ENCODE measurements at places on chromosomes 6 and 20.

DNA sequence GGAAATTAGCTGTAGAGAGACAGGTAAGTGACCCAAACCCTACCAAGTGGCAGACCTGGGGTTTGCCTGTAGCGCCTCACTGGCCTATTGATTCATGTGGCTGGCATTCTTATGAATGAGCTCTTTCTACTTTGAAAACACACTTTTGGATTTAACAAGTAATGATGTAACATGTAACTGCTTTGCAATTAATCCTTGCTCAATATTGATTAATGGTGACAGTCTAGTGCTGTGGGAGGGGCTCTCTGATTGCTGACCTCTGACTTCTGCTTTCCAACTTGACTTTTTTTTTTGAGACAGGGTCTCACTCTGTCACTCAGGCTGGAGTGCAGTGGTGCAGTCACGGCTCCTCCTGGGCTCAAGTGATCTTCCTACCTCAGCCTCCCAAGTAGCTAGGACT is 82.7 kb downstream of the TIAM2 start:
- no peak for DNase-seq

- no peak for DNase-seq
Observed at GRCh38 chr6:132210886-132211563, 190.2 kb downstream of the MOXD1 start.

GRCh38 chr6:133512410-133513016 is 271.4 kb downstream of the EYA4 start:
- no peak for DNase-seq

DNA sequence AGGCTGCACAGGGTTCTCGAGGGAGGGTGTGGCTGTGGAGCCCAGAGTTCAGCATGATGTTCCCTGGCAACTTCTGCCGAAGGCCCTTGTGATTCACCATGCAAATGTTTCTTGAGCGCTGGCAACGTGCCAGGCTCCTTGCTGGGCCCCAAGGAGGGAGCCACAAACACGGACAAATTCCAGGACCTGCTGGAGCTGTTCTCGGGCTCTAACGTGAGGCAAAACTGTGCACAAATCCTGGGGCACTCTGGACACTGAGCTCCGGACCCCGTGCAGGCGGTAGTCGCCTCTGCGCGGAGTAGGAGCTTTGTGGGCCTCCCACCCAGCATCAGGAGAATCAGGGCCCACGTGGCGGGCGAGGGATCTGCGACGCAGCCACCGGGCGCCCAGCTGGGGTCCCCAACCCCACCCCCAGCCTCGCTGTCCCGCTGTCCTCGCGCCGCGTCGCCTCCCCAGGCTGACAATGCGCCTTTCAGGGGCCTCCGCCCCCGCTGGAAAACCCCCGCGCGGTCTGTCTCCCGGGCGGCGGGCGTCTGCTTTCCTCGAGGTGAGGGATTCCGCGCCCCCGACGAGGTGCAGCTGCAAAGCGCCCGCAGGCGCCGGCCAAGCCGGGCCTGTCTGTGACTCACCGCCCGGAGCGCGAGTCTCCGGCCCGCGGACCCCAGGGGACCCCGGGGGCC is 31.7 kb upstream of the SCUBE3 start:
- DNase-seq, result no peak

DNA sequence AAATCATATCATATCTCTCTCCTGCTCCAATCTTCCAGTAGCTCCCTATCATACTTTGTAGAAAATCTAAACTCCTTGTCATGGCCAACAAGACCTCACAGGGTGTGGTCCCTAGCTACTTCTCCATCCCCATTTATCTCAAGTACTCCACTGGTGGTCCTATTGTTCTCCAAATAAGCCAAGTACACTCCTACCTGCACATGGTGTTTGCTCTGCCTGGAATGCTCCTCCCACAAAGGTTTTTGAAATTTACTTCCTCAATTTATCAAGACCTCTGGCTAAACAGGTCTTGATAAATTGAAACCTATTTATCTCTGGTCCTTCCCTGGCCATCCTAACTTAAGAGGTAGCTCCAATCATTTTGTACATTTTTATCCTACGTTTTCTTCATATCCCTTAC is 12.1 kb downstream of the TMX4 start:
- DNase-seq, result no peak

GRCh38 chr20:19492116-19492515 is 265.9 kb upstream of the RIN2 start:
- DNase-seq, result no peak

- no peak for DNase-seq
Observed at GRCh38 chr6:147841547-147842148, 333.2 kb downstream of the SAMD5 start.

DNA sequence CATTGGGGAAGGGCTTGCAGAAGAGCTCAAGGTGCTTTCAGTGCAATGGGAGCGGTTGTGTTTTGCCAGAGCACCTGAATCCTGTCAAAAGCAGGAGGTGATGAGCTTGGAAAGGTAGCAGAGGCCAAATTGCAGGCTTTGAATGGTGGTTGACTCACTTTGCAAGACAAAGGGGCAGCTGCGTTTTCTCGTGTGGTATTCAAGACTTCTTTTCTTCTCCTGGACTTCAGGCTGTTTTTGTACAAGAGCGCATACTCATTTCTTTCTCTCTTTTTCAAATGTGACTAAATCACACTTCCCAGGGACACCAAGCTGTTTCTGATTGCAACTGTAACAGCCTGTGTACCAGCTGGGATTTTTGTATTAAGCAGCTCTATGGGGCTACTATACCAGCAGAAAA is 32.3 kb downstream of the GHRH start:
- no peak for DNase-seq

DNA sequence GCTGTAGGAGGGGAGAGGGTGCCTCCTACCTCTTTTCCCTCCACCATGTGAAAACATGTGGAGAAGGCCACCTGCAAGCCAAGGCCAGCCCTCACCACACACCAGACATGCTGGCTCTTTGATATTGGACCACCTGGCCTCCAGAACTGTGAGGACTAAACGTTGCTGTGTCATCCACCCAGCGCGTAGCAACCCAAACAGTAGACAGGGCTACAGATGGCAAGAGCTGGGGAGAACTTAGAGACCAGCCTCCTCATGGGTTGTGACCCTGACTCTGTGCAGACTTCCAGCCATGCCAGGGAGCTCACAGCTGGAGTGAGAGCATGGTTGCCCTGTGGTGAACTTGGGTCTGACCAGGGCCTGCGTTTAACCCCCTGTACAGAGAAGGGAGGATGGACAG is 195.9 kb upstream of the CST7 start:
- no peak for DNase-seq

DNA sequence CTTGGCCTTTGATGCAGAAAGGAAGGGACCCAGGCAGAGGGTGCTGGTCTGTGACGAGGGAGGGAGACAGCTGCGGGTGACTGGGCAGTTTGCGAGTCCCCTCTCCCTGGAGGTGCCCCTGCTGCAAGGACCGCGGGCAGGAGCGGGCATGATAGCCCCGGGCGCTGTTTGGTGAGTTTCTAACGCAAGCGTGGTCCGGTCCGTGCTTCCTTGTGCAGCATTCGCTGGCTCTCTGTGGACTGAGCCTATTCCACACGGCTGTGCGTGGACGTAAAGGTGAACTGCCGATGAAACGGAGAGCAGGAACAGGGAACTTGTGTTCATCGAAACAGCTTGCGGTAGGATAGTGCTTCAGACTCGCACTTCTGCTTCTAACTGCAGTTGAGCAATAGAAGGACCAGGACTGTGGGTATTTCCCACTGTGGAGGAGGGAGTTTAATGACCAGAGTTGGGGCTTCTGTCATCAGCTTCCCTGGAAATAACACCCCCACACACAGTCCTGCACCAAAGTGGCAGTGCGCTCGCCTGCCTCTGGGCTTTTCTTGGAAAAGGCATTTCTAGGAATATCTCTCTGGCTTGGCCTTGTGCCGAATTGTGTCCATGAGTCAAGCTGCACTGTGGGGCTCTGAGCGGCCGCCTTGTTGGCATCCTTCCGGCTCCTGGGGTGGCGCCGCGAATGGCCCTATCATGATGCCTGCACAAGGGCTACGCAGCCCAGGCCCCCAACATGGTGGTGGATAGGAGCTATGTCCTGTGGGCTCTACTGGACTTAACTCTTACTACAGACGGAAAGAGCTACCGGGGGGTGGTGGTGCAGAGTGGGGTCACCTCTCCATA is 48.9 kb downstream of the DUSP22 start:
- no peak for DNase-seq

DNA sequence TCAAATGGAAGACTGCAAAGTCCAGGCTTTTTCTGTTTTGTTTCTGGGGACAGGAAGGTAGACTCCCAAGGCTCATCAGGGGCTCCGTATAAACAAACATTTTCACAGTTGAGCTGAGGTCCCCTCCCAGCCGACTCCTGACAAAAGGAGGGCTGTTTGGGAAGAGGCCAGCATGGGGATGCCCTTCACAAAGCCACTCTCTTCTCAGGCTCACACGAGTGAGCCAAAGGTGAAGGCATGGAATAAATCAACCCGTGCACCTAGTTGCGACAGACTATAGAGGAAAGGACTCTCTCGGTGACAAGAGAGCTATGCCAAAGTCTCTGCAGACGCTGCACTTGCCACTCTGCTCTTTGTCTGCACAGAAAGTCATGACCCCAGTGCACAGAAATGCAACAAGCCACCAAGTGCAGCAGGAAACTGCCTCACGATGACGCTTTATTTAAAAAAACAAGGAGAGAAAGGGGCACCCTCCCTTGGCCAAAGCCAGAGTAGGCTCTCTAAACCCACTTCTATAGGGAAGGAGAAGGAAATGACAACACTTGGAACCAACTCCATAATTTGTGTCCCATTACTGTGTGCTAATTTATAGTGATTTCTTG is 21.0 kb downstream of the JAG1 start:
- DNase-seq, result no peak

GRCh38 chr6:67663105-67663895 is 971.8 kb upstream of the ADGRB3 start:
- no peak for DNase-seq

GRCh38 chr6:117504478-117505144 is 22.1 kb downstream of the DCBLD1 start:
- DNase-seq, result no peak

DNA sequence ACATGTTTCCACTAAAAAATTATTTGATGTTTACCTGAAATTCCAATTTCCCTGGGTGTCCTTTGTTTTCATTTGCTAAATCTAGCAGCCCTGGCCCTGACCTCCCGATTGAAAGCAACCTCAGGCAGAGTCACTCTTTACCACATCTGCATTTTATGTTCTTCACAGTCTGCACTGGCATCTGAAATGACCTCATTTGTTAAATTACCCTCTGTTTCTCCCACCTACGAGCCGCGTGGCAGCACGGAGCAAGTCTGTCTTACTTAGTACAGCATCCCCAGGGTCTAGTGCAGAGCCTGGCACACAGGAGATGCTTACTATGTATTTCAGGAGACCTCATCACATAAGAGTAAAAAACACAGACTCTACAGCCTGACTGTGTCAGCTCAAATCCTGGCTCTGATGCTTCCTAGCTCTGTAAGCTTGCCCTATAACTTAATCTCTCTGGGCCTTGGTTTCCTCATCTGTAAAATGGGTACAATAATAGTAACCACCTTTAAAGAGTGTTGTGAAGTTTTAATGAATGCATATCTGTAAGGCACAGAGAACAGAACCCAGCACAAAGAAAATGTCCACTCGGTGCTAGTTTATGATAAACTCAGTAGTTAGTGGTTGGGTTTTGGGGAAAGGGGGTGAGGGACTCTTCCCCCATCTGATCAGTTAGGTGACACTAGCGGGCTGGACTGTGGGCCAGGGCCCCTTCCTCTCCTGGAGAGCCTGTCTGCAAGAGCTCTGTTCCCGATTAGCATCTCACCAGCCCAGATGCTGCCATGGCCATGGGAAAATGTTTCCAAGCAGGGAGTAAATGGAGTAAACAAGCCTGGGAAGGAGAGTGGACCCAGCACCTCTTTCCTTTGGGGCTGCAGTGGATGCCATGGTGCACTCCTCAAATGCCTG is 88.2 kb downstream of the PREX1 start:
- no peak for DNase-seq

DNA sequence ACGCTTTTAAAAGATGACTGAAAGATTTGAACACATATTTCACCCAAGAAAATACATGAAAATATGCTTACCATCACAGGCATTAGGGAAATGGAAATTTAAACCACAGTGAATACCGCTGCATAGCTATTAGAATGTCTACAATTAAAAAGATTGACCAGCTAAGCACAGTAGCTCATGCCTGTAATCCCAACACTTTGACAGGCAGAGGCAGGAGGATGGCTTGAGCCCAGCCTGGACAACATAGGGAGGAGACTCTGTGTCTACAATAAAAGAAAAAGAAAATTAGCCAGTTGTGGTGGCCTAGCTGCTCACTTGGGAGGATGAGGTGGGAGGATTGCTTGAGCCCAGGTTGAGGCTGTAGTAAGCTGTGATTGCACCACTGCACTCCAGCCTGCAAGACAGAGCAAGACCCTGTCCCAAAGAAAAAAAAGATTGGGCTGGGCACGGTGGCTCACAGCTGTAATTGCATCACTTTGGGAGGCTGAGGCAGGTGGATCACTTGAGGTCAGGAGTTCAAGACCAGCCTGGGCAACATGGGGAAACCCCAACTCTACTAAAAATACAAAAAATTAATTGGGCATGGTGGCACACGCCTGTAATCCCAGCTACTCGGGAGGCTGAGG is 163.7 kb upstream of the AKAP12 start:
- no peak for DNase-seq

DNA sequence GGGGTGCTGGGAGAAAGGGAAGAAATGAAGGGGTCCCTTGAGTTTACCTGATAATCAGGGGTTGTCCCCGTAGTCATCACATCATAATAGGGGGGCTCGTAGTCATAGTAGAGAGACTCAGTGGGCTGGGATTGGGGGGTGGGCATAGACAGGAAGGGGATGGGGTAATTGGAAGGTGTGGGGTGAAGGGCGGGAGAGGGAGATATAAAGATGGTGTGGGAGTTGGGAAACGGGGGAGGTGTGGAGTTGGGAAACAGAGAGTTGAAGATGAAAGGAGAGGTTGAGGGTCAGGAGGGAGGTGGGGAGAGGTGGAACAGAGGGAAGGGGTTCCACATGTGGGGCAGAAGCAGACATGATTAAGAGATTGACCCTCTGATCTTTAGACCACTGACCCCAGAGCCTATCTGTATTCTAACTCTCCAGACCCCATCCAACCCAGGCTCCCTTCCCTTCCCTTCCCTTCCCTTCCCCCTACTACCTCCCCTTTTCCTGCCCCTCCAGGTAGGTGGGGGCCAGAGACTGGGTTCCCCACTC is 6.5 kb downstream of the COL11A2 start:
- DNase-seq, result no peak

GRCh38 chr6:134295953-134296553 is 21.9 kb downstream of the SGK1 start:
- no peak for DNase-seq

DNA sequence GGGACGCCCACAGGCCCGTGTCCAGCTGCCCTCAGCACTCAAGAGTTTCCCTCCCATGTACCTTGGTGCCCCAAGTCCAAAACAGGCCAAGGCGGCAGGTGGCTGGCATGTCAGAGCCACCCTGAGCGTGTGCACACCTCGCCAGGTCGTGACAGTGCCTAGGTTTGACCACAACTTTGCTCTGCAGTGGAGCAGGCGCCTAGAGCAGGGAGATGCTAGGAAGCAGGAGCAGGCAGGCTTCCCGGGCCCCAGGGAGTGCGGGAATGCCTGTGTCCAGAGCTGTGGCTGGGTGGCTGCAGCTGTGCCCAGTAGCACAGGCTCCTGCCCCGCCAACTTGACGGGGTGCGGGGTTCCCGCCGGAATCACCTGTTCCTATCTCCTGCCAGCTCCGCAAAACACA is 380.8 kb upstream of the IMPG1 start:
- DNase-seq, result no peak
